Activated naive CD4-positive, alpha-beta T cell treated with anti-CD3 and anti-CD28 coated beads, Interleukin-2, amount 50 U/mL, for 16 hours (primary cell): ENCODE measurements at places on chromosomes 11 and 22.
A peak's percentile ranks its signal among the peaks of the same experiment; 100 is the strongest.

GRCh38 chr11:20739577-20739976 is 70.2 kb downstream of the NELL1 start:
- DNase-seq: no peak

- DNase-seq: peak; percentile 51
Measured at GRCh38 chr11:73184953-73185671, 33.0 kb upstream of the P2RY2 start.

DNA sequence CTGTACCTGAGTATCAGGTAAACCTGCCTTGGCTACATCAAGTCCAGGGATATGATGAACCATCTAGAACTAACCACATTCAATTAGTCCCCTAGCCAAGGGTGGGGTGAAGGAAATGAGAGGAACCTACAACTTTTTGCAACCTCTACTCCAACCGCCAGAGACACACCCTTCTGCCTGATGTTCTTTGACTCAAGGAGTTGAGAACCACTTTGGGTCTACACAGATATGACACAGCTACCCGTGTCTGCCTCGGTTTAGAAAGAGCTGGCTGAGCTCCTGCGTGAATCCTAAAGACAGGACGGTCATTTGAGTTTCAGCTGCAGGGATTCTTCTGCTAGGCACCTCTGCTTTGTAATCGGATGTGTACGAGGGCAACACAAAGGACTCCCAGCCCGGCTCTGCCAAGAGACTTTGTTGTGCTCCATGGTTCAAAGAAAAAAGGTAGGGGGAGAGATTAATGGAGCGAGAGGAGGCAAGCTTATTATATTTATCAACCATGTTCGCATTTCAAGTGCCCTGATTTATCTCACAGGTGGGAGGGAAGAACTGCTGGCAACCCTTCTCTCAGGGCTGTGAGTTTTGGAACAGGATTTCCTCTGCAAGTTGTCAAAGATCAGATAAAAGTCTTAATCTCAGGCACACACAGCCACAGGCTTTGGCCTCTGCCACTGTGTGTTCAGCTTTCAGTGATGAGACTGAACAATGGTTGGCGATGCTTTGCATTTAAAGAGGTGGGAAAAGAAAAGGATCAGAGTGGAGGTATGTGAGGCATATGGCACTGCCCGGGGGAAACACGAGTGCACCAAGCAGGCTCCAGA is 35.1 kb downstream of the FLI1 start:
- no peak for DNase-seq

GRCh38 chr11:40027720-40028119 is 1431.7 kb downstream of the LRRC4C start:
- DNase-seq: no peak

- DNase-seq: no peak
Measured at GRCh38 chr11:44746894-44747293, 20.1 kb downstream of the TSPAN18 start.

- no peak for DNase-seq
Measured at GRCh38 chr11:18309691-18310090, 12.2 kb downstream of the HPS5 start.

GRCh38 chr11:32529994-32530588 is 53.5 kb upstream of the EIF3M start:
- DNase-seq: no peak

DNA sequence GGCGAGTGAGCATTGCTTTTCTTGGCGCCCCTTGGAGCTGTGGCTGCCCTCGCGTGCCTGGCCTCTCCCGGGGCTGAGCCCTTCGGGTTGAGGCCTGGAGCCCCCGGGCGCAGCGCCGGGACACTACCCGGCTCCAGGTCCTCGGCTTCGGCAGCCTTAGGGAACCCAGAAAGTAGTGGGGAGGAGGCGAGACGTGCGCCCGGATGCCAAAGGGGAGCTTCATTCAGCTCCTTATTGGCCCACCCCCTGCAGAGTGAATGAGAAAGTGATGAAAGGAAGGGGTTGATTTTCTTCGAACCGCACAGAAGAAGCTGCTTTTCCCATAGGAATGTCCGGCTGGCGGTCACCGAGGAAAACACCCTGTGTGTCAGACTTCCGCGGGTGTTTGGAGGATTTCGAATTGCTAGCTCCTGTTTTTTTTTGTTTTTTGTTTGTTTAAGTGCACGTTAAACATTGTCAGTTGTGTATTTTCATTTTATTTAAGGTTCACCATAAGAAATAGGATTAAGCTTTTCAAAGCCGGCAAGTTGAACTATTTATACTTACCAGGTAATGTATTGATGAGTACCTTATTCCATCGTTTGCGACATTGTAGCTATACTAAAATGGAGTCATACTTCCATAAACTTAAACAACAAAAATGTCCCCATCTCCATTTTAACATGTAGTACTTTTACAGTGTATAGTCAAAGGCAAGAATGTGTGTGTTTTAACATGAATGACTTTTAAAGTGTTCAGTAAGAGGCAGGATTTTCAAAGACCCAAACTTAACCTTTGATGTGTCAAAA is 841 bp upstream of the EIF4G2 start:
- peak; percentile 50 for DNase-seq

- DNase-seq: no peak
Measured at GRCh38 chr22:50605002-50605612, 4.5 kb downstream of the MAPK8IP2 start.

DNA sequence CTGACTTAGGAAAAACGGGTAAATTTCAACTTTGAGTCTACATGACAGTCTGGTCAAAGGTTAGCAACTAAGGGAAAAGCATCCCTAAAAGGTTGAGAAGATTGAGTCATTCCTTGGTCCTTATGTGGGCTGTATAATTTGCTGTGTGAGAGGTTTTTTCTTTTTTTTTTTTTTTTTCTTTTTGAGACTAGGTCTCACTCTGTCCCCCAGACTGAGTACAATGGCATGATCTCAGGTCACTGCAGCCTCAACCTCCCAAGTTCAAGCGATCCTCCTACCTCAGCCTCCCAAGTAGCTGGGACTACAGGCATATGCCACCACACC is 101.4 kb downstream of the MRTFA start:
- DNase-seq: no peak

DNA sequence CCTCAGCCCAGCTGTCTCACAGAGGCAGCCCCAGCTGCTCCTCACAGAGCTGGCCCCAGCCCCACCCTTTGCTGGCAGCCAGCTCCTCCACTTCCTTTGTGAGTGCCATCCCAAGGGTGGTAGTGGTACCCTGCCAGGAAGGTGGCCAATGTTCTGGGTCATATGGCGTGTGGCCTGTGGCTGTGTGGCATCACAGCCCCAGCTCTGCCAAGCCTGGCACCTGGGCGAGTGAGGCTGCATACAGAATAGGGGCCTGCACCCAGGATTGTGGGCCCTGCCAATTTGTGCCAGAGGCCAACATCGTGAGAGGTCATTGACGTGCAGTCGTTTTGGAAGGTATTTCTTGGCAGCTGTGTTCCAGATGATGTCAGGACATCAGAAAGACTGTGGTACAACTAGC is 10.7 kb downstream of the TUB start:
- DNase-seq: no peak

DNA sequence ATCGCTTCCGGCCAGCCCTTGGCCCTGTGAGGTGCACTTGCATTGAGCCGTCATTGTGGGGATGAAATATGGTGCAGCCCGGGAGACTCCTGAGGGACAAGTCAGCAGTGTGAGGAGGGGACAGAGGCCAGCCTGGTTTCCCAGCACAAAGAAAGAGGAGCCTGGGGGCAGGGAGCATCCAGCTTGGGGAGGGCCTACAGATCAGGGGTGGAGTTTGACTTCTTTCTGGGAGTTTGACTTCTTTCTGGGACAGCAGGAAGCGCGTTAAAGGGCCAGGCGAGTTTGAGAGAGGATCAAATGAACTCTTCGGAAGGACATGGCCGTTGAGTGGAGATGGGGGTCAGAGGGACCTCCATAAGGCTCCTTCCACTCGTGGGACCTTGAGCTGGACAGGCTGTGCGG is 91.9 kb downstream of the LRRC32 start:
- no peak for DNase-seq

DNA sequence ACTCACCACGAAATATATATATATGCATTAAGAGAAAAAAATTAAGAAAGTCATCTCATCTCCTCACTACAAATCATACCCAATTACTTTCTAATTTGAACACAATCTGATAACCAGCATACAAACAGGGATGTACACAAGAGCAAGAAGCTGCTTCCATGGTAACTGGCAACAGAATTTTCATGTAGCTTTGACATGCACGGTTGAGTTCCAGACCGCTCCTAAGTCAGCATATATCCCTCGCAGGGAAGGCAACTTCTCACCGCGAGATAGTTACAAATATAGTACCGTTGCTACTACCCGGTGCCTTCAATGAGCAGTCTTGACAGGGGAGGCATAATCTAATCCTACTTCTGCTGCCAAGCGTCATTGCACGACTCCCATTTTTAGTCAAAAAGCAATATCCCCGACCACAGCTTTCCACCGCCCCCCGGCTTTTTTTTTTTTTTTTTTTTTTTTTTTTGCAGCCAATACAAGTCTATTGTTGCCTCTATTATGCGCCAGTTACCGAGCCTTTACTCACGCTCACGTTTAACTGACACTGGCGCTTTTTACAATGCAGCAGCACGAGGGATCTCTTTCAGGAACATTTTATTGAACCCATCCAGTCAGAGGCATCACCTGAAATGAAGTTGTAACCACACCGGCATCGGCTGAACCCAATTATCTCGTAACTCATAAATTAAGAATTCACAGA is 2.2 kb downstream of the CADM1 start:
- no peak for DNase-seq

DNA sequence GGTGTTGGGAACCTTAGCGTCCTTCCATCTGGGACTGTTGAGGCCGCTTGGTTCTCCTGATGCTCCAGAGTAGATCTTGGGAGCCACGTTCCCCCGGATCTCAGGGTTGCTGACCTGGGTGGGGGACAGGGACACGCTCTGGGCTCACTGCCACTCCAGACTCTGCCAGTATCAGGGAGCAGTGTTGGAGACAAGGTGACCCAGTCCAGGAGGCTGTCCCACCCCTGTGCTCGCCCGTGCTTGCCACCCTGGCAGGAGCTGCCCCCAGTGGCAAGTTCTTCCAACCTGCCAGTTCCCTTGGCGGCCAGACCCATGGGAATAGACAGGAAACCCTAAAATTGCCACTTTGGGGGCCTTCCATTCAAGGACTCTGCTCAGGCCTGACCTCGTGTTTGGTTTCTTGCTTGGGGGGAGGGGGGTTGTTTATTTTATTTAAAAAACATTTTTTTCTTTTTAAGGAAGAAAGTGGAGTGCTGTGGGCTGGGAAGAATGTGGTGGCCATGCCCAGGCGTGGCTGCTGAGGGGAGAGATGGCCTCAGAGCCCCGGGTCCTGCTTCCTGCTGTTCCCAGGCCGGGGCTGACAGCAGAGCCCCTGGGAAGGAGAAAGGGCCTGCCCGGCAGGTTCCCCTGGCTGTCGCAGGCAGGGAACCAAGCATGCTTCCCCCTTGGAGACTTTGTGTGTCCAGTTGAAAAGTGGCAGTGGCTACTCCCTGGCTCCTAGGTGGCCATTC is 7.2 kb downstream of the GRK2 start:
- peak; percentile 11 for DNase-seq

DNA sequence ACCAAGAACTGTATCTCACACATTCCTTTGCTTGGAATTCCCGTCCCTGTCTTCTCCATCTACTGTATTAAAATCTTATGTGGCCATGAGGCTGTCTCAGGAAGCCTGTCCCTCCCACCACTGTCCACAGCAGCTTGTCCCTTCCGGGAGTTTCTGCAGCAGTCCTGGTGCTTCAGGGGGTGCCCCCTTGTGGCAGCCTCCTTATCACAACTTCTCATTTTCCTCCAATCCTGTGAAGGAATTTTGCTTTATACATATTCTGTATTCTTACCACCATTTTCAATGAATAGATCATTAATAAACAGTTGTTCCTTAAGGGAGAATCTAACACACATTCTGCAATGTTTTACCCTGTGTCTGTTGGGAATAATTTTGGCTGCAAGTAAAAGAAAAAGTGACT is 220.4 kb upstream of the RAG2 start:
- no peak for DNase-seq

GRCh38 chr11:108592591-108593213 is 866 bp downstream of the EXPH5 start:
- peak; percentile 61 for DNase-seq

- no peak for DNase-seq
Measured at GRCh38 chr11:77661670-77662069, 24.1 kb upstream of the CLNS1A start.

- DNase-seq: no peak
Measured at GRCh38 chr11:76166314-76166713, 40.0 kb downstream of the WNT11 start.

GRCh38 chr11:98561877-98562395 is 458.8 kb upstream of the CNTN5 start:
- no peak for DNase-seq
